ENCODE measurements at places on chromosomes 6 and 20. TPM values are rescaled to one million over a fixed set of nuclear protein-coding genes. Genes with fewer than 3 reads are reported as not detected.

GRCh38 chr20:61898405-61898804 lies 167.3 kb downstream of the TAF4 start:
- no peaks in the 10 kb centered on the region for H3K36me3 ChIP-seq
- no peak for DNase-seq
- H3K4me1 ChIP-seq, result no peaks in the 10 kb centered on the region
- no peak overlapping the region for H3K4me3 ChIP-seq
- H3K27me3 ChIP-seq, result no peaks in the 10 kb centered on the region

DNA sequence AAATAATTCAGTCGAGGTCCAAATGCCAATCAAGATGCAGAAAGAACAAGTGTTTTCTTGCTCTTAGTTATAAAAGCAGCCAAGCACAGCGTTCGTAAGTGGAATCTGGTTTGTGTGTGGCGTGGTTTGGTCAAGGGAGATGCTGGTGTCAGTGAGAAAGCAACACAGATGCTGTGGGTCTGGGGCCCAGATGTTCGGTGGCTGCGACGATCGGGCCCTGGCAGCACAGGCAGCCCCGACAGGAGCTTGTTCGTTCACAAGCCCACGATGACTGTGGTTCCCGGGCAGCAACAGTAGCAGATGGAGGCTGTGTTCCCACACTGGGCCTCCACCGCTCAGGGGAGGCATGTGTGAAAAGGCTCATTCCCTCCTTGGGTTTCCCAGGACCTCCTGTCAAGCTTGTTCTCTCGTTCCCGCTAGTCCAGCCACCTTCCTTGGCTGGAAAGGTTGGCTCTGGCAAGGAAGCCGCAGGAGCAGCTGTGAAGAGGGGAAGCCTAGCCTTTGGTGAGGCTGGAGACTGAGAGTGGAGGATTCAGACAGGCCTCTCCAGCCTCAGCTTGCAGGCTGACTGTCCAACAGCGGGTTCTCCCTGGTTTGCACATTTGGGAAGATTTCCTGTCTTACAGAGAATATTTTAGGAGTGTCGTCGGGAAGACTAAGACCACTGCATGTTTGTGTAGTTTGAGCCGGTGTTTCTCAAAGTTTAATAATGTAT lies 304.7 kb downstream of the QKI start:
- no peaks in the 10 kb centered on the region for H3K36me3 ChIP-seq
- H3K27me3 ChIP-seq, result no peaks in the 10 kb centered on the region
- no peak overlapping the region for H3K4me3 ChIP-seq
- H3K4me1 ChIP-seq, result no peaks in the 10 kb centered on the region

DNA sequence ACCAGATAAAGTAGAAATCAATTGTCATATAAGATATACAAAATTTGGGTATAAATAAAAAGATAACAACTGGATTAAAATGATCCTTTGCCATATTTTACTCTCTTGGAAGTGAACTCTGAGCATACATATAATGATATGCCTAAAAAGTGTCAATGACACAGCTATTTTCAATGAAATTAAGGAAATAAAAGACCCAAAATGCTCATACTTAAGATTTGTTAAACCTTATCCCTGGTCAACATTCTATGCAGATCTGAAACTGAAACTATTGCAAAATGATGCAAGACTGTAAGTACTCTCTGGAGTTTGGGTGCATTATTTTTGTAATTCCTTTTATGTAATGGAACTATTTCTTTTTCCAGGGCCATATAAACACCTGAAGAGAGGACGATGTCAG lies 119.0 kb upstream of the SGK1 start:
- H3K36me3 ChIP-seq, result no peaks in the 10 kb centered on the region
- H3K4me1 ChIP-seq, result peaks cover 24% of the 10 kb centered on the region
- no peak overlapping the region for H3K4me3 ChIP-seq
- no peak for DNase-seq

The NR2E1 gene
- total RNA-seq, result not detected

- no peak overlapping the region for H3K4me3 ChIP-seq
- DNase-seq, result no peak
- H3K27me3 ChIP-seq, result no peaks in the 10 kb centered on the region
- no peaks in the 10 kb centered on the region for H3K4me1 ChIP-seq
- no peaks in the 10 kb centered on the region for H3K36me3 ChIP-seq
- no peak overlapping the region for H3K27ac ChIP-seq
These were observed 35.5 kb upstream of the TMX4 start for GRCh38 chr20:8055096-8055495.

The TDP2 gene
- total RNA-seq, result 49.0 TPM

The TENT5A gene
- total RNA-seq, result 15.2 TPM

DNA sequence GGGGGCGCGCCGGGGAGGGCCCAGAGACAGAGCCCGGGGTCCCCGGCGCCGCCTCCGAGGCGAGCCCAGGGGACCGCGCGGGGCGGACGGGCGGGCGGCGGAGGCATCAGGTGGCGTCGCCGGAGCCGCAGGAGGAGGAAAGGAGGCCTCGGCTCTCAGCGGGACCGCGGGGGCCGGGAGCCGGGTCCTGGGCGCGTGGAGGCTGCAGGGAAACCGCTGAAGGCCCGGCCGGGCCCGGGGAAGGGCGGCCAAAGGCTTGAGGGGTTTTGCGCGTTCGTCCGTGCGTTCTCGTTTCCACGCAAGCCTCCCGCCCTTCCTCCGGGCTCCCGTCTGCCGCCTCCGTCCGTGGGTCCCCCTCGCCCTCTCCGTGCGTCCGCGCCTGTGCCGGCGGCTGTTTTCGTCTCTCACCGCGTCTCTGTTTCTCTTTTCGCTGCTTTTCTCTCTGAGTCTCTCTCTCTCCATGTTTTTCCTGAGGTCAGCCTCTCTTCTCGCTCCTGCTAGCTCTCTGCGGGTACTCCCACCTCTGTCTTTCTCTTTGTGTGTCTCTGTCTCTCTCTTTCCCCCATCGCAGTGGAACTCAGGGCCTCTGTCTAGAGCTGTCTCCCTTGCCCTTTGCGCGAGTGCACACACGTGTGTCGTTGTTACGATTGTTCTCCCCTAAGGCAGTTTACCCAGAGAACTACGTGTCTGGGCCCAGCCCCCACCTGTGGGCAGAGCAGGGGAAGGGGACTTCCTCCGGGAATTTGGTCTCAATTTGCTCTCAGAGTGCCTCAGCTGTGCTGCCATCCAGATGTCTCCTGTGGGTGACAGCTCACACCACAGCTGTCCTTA lies 2.1 kb downstream of the IRF4 start:
- H3K27me3 ChIP-seq, result peaks cover 59% of the 10 kb centered on the region
- peak overlapping the region; percentile 34 for H3K4me3 ChIP-seq
- H3K4me1 ChIP-seq, result peaks cover 12% of the 10 kb centered on the region
- no peaks in the 10 kb centered on the region for H3K36me3 ChIP-seq

DNA sequence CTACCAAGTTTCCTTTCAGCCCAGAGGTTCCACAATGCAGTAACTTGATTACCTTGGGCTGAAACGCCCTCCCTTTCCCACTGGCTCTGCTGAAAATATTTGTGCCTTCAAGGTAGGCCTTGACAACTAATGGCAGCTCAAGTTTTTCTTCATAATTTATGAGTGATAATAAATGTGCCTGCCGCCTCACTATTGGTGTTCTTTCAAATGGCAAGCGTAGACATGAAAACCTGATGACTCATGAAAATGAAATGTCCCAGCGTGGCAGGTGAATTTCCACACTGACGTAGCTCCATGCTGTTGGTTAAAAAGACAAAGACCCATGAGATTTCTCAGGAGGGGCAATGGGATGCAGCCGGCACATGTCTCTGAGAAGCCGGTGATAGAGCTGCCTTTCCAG lies 107.2 kb upstream of the GGTLC1 start:
- no peak overlapping the region for H3K27ac ChIP-seq
- no peak for DNase-seq
- H3K4me3 ChIP-seq, result no peak overlapping the region
- H3K36me3 ChIP-seq, result no peaks in the 10 kb centered on the region
- H3K27me3 ChIP-seq, result no peaks in the 10 kb centered on the region
- no peaks in the 10 kb centered on the region for H3K4me1 ChIP-seq

The FILIP1 gene
- 25.7 TPM for total RNA-seq

DNA sequence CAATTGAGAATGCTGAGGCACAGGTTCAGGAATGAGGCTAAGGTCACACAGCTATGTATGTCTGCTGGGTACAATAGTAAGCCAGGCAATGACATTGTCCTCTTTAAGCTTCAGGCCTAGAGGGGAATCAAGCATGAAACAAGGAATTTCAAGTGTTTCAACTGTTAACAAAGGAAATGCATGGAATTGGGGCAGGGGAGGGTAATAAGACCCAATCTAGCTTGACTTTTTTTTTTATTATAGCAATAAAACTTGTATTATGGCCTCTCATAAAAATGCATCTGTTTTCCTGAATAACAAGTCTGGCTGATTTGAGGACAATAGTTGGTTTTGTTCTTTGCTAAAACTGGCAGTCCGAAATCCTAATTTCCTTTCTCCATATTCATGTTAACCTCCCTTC lies 336.7 kb downstream of the CBLN4 start:
- no peak overlapping the region for H3K27ac ChIP-seq
- no peaks in the 10 kb centered on the region for H3K27me3 ChIP-seq
- H3K4me3 ChIP-seq, result no peak overlapping the region
- H3K36me3 ChIP-seq, result no peaks in the 10 kb centered on the region

The KIAA0408 gene
- 19.1 TPM for total RNA-seq

The SAMD10 gene
- 6.0 TPM for total RNA-seq

- no peaks in the 10 kb centered on the region for H3K4me1 ChIP-seq
- no peak overlapping the region for H3K27ac ChIP-seq
- no peaks in the 10 kb centered on the region for H3K27me3 ChIP-seq
- no peaks in the 10 kb centered on the region for H3K36me3 ChIP-seq
- H3K4me3 ChIP-seq, result no peak overlapping the region
These were observed 28.5 kb upstream of the GFOD1 start for GRCh38 chr6:13515912-13516311.

The VARS2 gene
- total RNA-seq, result 40.3 TPM

- no peak for DNase-seq
- no peaks in the 10 kb centered on the region for H3K4me1 ChIP-seq
- no peaks in the 10 kb centered on the region for H3K27me3 ChIP-seq
- H3K36me3 ChIP-seq, result no peaks in the 10 kb centered on the region
- H3K4me3 ChIP-seq, result no peak overlapping the region
- no peak overlapping the region for H3K27ac ChIP-seq
These were observed 81.8 kb downstream of the PHACTR1 start for GRCh38 chr6:12798326-12798725.

DNA sequence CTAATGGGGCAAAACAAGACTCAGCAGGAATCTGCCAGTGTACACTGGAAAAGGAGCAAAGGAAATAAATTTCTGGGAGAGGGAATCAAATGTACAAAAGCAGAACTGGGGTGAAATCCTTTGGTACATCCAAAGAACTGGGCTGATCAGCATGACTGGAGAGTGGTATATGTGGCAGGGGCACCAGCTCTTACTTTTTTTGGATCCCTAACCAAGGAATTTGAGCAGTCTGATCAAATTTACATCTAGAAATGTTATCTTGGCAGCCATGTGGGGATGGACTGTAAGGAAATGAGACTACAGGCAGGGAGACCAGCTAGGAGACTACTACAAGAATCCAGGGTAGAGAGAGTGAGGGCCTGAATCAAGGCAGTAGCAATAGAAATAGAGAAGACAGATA lies 1.2 kb upstream of the ZSCAN31 start:
- H3K36me3 ChIP-seq, result no peaks in the 10 kb centered on the region
- no peak overlapping the region for H3K4me3 ChIP-seq
- H3K27me3 ChIP-seq, result no peaks in the 10 kb centered on the region
- no peak for DNase-seq

- H3K27ac ChIP-seq, result no peak overlapping the region
- no peak for DNase-seq
- H3K27me3 ChIP-seq, result no peaks in the 10 kb centered on the region
- H3K4me1 ChIP-seq, result no peaks in the 10 kb centered on the region
These were observed 79.8 kb downstream of the TBC1D7 start for GRCh38 chr6:13248584-13248985.

DNA sequence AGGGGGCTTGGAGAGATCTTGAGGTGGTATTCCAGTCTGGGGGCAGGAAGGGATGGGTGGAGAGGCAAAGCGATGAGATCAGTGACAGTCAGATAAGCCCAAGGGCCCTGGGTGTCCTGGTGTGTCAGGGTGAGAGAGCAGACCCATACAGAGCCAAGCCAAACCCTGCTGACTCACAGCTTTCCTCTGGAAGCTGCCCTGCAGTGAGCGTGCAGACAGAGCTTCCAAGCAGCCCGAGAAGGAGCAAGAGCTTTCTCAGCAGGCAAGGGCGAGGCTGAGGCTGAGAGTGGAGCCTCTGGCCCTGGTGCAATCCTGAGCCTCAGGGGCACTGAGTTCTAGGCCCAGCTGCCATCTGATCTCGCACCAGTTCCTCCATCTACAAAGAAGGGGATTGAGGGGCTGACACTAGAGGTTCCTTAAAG lies 91.1 kb upstream of the HIVEP1 start:
- H3K27ac ChIP-seq, result no peak overlapping the region
- H3K4me3 ChIP-seq, result no peak overlapping the region
- H3K4me1 ChIP-seq, result no peaks in the 10 kb centered on the region
- DNase-seq, result no peak
- no peaks in the 10 kb centered on the region for H3K27me3 ChIP-seq

The ZNF391 gene
- total RNA-seq, result 2.5 TPM

DNA sequence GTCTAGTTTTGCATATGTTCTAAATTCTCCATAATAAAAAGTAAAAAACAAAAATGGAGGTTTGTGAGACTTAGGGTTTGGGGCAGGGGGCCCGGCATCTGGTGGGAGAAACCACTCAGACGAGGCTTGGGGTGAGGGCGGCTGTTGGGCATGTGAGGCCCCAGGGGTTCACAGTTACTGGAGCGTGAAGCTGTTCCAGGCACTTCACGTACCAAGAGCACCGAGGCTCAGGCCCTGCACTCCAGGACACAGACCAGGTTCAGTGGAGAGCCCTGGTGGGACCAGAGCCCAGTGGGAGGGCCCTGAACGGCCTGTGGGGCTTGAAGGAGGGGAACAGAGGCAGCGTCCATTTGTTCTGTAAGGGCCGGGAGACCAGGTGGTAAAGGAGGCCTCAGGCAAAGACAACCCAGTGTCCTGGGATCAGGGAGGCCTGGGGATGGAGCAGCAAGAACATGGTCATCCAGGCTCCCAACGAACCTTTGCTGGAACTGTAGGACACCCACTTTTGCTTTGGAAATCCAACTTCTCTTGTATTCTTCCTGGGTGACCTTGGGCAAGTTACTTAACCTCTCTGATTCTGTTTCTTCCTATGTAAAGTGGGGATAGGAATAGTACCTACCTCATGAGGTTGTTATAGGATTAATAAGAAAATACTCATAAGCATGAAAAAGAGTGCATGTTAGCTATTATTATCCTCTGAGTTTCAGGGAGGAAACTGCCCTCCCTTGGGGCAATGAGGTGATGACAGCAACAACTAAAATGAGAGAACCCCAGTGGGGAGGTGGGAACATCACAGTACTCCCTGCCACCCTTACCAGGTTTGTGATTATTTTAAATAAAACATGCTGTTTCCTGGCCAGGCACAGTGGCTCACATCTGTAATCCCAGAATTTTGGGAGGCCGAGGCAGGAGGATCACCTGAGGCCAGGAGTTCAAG lies 1.1 kb upstream of the FGD2 start:
- no peaks in the 10 kb centered on the region for H3K27me3 ChIP-seq
- H3K4me1 ChIP-seq, result no peaks in the 10 kb centered on the region
- DNase-seq, result no peak

- H3K36me3 ChIP-seq, result no peaks in the 10 kb centered on the region
- no peaks in the 10 kb centered on the region for H3K27me3 ChIP-seq
- no peaks in the 10 kb centered on the region for H3K4me1 ChIP-seq
- DNase-seq, result no peak
- H3K4me3 ChIP-seq, result no peak overlapping the region
These were observed 73.5 kb upstream of the NFATC2 start for GRCh38 chr20:51616060-51616459.

The CYP24A1 gene
- total RNA-seq, result 0.64 TPM

The HCK gene
- total RNA-seq, result 30.8 TPM
